Naive thymus-derived CD4-positive, alpha-beta T cell (primary cell): ENCODE measurements at places on chromosomes 7 and 10.

- DNase-seq: no peak
Observed at GRCh38 chr10:96986200-96986856, 154.2 kb downstream of the LCOR start.

GRCh38 chr7:66883716-66884115, 37.3 kb upstream of the TMEM248 start:
- DNase-seq: no peak

DNA sequence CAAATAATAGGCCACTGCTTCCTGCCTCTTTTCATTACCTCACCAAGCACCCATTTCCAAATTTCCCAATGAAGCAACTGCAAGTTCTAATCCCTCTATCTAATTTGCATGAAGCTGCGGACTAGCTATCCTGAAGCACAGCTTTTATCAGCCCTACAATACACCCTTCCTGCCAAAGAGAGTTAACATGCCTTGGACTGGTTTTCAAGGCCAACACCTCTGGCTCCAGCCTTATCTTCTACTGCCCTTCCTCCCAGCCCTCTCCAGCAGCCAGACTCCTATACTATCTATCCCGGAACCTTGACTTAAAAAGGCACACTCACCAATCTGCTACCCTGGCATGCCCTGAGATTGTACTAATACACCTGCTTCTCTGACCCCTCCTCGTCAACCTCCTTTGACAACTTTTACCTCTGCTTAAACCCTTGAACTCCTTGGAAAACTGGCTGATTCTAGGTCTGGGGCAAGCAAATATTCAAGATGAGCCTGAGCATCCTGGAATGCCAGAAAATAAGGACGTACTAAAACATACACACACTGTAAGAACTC, 73.4 kb downstream of the SGMS1 start:
- no peak for DNase-seq

DNA sequence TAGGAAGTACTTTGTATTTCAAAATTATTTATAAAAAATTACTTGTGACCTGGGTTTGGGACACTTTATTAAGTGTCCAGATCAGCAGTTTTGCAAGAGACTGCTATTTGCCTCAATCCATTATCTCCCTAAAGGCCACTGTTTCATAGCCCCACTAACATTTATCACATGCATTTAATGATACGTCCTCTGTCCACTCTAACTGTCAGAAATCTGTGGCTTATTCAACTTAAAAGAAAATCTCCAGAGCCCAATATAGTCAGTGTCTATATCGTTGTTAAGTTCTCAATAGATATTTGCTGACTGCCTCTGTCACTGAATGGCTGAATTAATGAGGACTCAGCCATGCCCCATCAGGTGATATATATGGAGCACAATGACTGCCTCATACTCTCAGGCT, 553.9 kb upstream of the POM121L12 start:
- DNase-seq: no peak

DNA sequence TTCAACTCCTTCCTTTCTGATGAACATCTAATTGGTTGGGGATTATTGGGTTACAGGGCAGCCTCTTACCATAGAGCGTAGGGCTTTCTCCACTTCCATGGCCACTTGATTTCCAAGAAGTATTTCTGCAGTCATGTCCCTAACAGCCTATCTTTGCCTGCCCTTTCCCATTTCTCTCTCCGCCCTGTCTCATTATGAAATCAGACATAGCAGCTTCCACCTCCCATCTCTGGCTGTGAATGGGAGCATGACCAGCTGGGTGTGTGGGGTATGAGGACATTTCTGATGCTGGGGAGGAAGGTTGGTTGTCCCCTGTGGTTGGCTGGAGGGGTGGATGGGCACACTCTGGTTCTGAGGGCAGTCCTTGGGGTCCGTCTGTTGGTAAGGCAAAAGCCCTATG, 41.2 kb downstream of the ADCYAP1R1 start:
- no peak for DNase-seq
